ENCODE measurements at places on chromosomes 3 and 15.

DNA sequence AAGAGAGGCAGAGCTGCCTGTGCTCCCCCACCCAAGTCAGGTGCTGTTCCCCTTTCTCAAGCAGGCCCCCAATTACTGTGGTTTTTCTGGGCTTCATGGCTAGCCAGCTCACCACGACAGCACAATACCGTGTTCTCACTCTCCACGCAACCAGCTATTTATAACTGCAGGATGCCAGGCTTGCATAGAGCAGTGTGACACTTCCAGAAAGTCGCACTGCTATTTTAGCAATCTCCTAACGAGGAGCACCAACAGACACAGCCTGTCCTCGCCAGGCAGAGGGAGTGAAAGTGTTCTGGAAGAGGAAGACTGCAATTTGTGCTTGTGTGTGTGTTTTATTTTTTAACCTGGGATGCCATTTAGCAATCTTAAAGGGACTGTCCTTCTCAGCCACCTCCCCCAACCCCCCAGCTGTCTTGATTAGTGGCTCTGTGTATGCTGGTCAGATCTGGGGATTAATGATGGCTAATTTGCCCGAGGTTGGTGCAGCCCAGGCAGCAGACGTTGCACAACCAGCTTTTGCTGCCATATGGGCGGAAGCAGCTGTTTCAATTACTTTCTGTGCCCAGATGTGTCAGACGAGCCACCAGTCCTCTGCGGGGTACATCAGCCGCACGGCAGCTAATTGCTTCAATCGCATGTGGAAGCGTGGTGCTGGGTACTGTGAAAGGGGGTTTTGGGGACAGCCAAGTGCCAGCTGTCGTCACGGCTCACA is 268.0 kb upstream of the ARRDC4 start:
- DNase-seq, result no peak

DNA sequence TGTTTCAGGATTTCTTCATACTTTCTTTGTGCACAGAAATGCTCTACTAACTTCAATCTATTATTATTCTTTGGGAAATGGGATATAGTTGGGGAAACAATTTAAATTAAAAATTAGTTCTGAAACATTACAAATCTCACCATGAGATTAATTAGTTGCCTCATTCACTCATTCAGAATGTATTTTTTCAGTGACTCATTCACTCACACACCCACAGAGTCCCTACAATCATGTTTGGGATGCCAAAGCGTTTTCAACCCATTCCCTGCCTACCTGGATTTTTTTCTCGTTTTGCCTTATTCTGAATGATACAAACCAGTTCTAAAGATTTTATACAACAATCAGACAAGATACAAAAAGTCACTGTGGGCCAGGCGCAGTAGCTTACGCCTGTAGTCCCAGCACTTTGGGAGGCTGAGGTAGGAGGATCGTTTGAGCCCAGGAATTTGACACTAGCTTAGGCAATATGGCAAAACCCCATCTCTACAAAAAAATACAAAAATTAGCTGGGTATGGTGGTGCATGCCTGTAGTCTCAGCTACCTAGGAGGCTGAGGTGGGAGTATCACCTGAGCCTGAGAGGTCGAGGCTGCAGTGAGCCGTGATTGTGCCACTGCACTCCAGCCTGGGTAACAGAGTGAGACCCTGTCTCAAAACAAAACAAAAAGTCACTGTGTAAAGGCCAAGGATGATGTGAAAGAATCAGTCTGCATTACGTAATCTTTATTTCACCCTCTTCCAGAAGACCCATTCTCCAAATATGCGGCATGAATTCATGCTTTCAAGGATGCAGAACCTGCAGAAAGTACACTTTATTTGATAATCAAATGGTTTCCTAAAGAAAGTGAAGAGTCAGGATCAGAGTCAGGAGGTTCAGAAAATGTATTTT is 34.8 kb upstream of the ARHGEF3 start:
- no peak for DNase-seq

- DNase-seq, result no peak
Observed at GRCh38 chr3:30691249-30691880, 85.0 kb downstream of the TGFBR2 start.

DNA sequence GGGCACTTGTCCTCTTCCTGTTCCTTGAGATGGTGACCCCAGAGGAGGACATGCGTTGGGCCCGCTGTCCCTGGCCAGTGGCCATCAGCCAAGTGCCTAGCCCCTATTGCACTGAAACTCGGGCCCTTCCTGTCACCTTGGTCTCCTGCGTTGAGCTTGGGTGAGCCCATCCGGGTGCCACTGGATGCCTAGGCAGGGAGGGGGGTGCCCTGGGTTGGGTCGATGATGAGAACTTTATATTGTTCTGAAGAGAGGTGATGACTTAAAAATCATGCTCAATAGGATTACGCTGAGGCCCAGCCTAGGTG is 221.8 kb downstream of the SNRPN start:
- no peak for DNase-seq

GRCh38 chr3:77467702-77468625 is 428.1 kb downstream of the ROBO2 start:
- DNase-seq, result no peak

GRCh38 chr3:123880998-123881561 is 3.1 kb downstream of the MYLK start:
- DNase-seq, result no peak

- no peak for DNase-seq
Observed at GRCh38 chr3:194133661-194134230, 2.2 kb upstream of the HES1 start.

DNA sequence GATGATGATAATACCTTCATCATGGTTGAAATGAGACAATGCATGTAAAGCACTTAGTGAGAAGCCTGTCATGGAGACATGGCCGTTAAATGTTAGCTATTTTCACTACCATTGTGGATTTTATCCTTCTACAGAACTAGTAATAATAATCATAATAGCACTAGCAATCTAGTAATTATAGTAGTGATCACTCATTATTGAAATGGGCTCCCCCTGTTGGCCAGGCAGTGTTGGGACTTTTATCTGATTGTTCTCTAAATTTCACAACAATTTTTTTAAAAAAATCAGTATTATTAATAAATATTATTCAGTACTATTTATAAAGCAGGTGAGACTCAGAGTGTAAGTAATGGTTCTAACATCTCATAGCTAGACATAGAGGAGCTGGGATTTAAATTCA is 396.3 kb downstream of the IL5RA start:
- no peak for DNase-seq

All from stimulated activated CD8-positive, alpha-beta memory T cell treated with anti-CD3 and anti-CD28 coated beads, Interleukin-7, amount 100 ng/mL, for 1 hour (primary cell).